Smooth muscle cell of the pulmonary artery (primary cell): ENCODE measurements at places on chromosomes 3 and 15. TPM values are rescaled to one million over a fixed set of nuclear protein-coding genes. Genes with fewer than 3 reads are reported as not detected.

Gene SLC7A14
- total RNA-seq, result 0.83 and 4.5 TPM in 2 replicates

Gene TWF2
- total RNA-seq, result 56.5 and 72.7 TPM in 2 replicates

Gene LYZL4
- not detected in 2 replicates for total RNA-seq

Gene DNAH1
- total RNA-seq, result 4.2 and 5.5 TPM in 2 replicates

Gene GUCA1C
- not detected in 2 replicates for total RNA-seq

Gene LRRC3B
- total RNA-seq, result not detected in 2 replicates

Gene RETNLB
- not detected in 2 replicates for total RNA-seq

Gene SLC6A1
- total RNA-seq, result 0.10 and 0.13 TPM in 2 replicates

Gene SLTM
- 44.4 and 56.2 TPM in 2 replicates for total RNA-seq

Gene GABRB3
- 0.66 and 1.3 TPM in 2 replicates for total RNA-seq

Gene TNFAIP8L3
- 6.9 and 7.4 TPM in 2 replicates for total RNA-seq

Gene FETUB
- not detected in 2 replicates for total RNA-seq

Gene CLDN1
- total RNA-seq, result 0.20 and 4.1 TPM in 2 replicates

Gene HYKK
- 1.7 and 2.0 TPM in 2 replicates for total RNA-seq

Gene SI
- total RNA-seq, result not detected in 2 replicates

Gene HHATL
- not detected in 2 replicates for total RNA-seq
